CD8-positive, alpha-beta T cell (primary cell): ENCODE measurements at places on chromosomes 1 and 21.

GRCh38 chr1:241606544-241606943 is 33.6 kb downstream of the CHML start:
- DNase-seq, result no peak

GRCh38 chr1:76371941-76372340 is 297.4 kb downstream of the ST6GALNAC3 start:
- DNase-seq, result no peak

DNA sequence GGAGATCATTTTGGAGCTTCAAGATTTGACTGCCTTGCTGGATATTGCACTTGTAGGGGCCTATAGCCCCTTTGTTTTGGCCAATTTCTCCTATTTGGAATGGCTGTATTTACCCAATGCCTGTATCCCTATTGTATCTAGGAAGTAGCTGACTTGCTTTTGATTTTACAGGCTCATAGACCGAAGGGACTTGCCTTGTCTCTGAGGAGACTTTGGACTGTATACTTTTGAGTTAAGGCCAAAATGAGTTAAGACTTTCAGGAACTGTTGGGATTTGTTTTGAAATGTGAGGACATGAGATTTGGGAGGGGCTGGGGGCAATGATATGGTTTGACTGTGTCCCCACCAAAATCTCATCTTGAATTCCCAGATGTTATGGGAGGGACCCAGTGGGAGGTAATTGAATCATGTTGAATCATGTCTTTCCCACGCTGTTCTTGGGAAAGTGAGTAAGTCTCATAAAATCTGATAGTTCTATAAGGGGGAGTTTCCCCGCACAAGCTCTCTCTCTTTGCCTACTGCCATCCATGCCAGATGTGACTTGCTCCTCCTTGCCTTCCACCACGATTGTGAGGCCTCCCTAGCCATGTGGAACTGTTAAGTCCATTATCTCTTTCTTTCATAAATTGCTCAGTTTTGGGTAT is 276.1 kb downstream of the LMX1A start:
- DNase-seq, result no peak

GRCh38 chr1:10378081-10378841 is 20.6 kb upstream of the PGD start:
- no peak for DNase-seq

DNA sequence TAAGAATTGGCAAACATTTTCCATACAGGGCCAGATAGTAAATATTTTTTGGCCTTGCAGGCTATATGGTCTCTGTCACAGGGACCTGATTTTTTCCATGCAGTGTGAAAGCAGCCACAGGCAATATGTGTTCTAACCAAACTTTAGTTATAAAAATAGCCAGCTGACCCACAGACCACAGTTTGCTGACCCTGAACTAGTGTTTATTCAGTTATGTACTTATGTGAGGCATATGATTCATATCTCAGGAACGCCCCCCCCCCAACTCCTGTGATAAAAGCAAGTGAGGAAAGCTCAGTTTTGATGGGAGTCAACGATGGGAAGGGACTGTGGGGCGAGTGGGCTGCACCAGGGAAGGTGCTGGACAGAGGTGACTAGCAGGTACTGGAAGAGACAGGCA is 80.1 kb downstream of the HMGB4 start:
- DNase-seq, result no peak

DNA sequence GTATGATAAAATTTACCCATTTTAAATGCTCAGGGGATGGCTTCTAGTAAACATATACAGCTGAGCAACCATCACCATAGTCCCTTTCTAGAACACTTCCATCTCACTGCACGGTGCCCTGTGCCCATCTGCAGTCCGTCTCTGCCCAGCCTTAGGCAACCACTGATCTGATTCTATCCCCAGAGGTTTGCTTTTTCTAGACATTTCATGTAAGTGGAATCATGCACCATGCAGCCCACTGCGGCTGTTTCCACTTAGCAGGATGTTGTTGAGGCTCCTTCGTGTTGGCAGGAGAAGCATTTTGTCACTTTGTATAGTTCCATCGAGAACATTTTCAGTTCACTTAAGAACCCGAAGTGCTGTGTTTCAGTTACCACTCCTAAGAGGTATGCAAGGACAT is 27.8 kb upstream of the VAMP3 start:
- DNase-seq, result no peak

- DNase-seq, result no peak
Measured at GRCh38 chr1:23902321-23903278, 10.6 kb downstream of the CNR2 start.

DNA sequence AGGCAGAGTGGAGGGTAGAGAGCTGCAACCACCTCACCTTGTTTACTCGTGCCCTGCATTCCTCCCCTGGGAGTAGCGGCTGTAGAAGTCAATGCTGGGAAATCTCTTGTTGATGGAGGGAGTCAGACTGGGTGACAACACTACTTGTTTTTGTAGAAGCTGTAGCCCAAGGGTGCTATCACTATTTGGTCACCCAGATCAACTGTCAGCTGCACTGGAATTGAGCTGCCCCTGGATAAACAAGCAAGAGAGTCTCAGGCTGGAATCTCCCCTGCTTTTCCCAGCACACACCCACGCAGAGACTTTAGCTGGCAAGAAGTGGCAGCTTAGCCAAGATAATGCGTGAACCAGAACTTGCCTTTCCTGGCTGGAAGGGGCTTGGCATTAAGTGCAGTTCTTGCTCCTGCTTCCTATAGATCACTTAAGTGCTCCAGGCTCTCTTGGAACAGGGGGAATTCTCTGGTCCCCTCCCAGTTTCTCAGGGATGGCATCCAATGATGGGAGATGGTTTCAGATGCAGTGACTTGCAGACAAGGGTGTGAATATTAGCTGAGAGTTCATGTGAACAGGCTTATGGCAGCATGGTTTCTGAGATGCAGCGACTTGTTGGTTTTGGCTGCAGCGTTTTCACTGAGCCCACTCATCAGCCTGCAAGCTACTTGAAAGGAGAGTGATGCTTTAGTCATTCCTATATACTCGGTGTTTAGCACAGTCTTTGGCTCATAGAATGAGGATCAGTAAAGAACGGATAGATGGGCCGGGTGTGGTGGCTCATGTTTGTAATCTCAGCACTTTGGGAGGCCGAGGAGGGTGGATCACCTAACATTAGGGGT is 16.8 kb downstream of the ATP2B4 start:
- no peak for DNase-seq

DNA sequence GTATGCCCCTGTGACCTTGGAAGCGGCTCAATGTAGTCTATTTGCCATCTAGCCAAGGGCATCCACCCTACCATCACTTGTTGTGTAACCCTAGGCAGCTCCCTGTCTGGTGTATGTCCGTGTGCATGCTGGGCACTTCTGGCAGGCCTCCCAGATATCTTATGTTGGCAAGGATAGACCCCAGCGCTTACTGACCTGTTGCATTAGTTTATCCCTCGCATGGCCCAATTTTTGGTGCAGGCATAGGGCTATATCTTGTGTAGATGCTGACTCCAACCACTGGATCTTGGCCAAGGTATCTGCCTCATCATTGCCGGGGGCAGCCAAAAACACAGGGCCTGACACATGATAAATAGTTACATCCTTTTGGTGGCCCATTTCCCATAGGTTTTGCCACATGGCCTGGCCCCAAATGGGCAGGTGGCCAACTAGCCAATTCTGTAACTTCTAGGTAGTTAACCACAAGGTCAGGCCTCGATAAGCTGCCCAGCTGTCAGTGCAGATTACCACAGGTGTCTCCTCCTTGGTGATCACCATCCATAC is 14.0 kb upstream of the TBX19 start:
- DNase-seq, result no peak

DNA sequence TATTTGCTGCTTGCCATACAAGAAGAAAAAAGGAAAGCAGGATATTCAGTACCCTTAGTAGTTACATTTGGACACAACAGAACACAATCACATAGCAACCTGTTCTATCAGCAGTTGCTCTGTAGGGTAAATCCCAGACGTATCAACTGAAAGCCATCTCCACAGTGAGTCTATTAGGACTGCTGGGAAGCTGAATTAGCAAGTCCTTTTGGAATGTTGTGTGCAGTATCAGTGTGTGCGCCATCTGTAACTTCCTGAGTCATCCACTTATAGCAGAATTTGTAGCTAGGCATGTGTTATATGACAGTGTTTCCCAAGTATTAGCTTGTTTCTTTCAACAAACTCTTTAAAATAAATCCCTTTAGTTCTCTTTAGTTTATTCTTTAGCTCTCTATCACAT is 21.3 kb downstream of the CCDC30 start:
- no peak for DNase-seq

DNA sequence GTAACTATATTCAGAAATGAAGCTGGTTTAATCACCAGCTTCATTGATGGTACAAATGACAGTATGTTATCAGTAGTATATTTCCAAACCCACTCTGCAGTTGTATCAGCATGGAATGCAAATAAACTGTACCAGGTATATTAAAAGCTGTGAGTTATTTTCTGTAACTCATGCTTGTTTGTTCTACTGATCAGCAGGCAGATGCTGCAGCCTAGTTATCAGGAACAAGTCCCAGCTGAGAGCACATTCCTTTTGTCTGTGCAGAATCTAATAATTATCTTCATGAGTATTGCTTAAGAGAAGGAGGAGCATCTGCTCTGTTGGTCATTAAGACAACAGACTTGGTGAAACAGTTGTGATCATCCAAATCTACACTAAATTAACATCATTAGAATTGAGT is 1331.1 kb downstream of the MRPL39 start:
- no peak for DNase-seq

DNA sequence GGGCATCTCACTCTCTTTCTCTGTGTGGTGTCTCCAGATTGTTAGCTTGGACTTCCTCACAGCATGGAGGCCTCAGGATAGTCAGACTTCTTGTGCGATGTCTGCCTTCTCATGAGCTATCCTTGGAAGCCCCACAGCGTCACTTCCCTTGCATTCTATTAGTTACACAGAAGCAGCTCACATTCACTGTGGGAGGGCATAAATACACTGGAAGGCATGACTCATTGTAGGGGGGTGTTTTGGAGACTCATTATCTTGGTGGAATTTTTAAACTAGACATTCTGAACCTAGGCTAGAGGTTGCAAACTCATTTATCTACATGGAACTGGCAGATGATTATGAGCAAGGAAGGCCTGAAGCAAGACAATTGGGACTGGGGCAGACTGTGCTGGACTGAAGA is 21.4 kb upstream of the FASLG start:
- DNase-seq, result no peak

- DNase-seq, result no peak
Measured at GRCh38 chr1:7145947-7146346, 360.7 kb downstream of the CAMTA1 start.

DNA sequence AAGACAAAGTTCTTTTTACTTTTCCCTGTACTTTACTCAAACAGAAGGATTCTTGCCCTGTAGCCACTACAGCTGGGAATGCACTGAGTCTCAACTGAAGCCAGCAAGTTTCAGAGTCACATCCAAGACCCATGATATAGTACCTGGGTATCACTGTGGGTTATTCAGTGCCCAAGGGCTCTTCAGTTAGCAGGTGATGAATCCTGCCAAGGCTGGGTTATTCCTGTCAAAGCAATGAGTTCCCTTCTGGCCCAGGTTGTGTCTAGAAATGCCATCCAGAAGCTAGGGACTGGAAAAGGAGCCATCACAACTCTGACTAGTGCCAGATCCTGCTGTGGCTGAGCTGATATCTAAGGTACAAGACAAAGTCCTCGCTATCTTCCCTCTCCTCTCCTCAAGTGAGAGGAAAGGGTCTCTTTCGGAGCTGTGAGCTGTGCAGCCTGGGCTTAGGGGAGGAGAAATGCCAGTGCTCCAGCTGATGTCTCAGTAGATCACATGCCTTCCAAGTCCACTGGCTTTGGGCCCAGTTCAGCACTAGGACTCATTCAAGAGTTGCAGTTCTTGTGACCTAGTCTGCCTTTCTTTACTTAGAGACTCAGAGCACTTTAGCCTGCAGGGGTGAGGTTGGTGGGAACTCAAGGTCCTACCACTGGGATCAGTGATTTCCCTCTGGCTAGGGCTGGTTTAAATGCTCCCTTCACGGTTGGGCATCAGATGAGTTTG is 369.4 kb downstream of the TBX15 start:
- DNase-seq, result no peak
